ENCODE measurements at places on chromosomes 1 and 21. TPM values are rescaled to one million over a fixed set of nuclear protein-coding genes. Genes with fewer than 3 reads are reported as not detected.
A peak's percentile ranks its signal among the peaks of the same experiment; 100 is the strongest.

- no peaks in the 10 kb centered on the region for H3K36me3 ChIP-seq
- no peaks in the 10 kb centered on the region for H3K27me3 ChIP-seq
- H3K4me1 ChIP-seq, result peaks cover 16% of the 10 kb centered on the region
- no peak for DNase-seq
Observed at GRCh38 chr1:41975850-41976569, 57.3 kb upstream of the HIVEP3 start.

ADAMTS5 gene
- not detected for total RNA-seq

- no peak overlapping the region for H3K4me3 ChIP-seq
- no peak for DNase-seq
- H3K36me3 ChIP-seq, result no peaks in the 10 kb centered on the region
Observed at GRCh38 chr21:34336245-34336644, 27.6 kb upstream of the KCNE2 start.

- no peak overlapping the region for H3K27ac ChIP-seq
- no peaks in the 10 kb centered on the region for H3K27me3 ChIP-seq
- DNase-seq, result no peak
- no peak overlapping the region for H3K4me3 ChIP-seq
Observed at GRCh38 chr1:63533931-63534330, 10.6 kb downstream of the EFCAB7 start.

- no peaks in the 10 kb centered on the region for H3K36me3 ChIP-seq
- H3K27ac ChIP-seq, result no peak overlapping the region
- H3K4me3 ChIP-seq, result no peak overlapping the region
- H3K27me3 ChIP-seq, result no peaks in the 10 kb centered on the region
- no peaks in the 10 kb centered on the region for H3K4me1 ChIP-seq
Observed at GRCh38 chr21:41500931-41501381, 7.0 kb downstream of the TMPRSS2 start.

MANEAL gene
- total RNA-seq, result 31.6 TPM

DNA sequence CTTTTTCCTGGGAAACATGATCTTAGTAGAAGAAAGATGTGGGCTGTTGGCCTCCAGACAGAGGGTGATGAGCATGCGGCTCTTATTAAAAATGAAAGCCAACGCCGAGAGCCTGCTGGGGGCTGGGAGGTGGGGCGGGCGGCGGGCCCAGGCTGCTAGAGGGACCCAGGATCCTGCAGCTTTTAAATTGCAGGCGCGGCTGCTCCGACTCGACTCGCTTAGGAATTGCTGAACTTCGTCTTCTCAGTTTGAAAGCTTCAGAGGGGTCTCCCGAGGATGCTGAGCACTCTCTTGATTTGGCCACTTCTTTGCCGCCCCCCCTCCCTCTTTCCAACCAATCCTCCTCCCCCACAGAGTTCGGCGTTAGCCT is 1.2 kb downstream of the AGPAT3 start:
- no peaks in the 10 kb centered on the region for H3K27me3 ChIP-seq
- peak overlapping the region; percentile 97 for H3K4me3 ChIP-seq
- peaks cover 22% of the 10 kb centered on the region for H3K4me1 ChIP-seq

OR2L13 gene
- not detected for total RNA-seq

MAN1C1 gene
- not detected for total RNA-seq

DNA sequence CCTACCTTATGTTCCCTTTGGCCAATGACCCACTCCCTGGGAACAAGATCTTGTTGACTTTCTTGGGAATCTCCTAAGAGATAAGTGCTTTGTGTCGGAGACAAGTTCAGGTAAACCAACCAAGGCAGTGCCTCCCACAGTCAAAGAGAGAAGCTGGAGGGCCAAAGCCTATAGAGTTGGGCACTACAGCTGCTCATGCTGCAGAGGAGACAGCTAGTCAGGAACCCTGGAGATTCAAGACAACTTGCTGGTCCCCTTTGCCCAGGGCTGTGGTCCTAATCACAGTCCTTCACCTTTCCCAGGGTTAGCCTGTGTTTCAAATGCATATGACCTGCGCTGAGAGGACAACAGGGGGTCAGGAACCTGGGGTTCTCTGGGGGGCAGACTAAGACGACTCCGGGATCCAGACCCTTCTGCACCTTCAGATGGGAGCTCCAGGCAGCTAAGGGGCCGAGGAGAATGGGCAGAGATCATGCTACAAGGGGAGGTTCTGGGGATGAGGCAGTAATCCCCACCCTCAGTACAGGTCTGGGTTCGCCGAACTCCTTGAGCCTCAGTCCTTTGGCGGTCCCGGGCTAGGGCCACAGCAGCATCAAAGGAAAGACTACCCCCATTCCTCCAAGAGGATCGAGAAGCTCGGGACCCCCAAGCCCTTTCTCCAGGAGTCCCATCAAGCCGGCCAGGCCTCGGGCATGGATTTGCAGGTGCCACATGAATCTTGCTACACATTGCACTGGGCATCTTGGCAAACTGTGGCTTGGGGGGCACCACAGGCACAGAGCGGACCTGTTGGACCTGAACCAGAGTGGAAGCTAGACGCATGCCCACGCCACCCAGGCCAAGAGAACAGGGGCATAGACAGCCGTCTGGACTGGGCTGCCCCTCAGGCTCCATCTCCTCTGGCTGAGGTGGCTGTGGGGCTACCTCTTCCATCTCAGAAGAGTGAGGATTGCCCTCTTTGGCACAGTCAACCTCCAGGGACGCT is 2.0 kb upstream of the USF1 start:
- H3K4me3 ChIP-seq, result no peak overlapping the region
- H3K4me1 ChIP-seq, result peaks cover 37% of the 10 kb centered on the region
- H3K27me3 ChIP-seq, result no peaks in the 10 kb centered on the region
- H3K27ac ChIP-seq, result peak overlapping the region; percentile 96

GRCh38 chr21:28025111-28025510 is 967.6 kb downstream of the LTN1 start:
- no peaks in the 10 kb centered on the region for H3K27me3 ChIP-seq
- H3K4me1 ChIP-seq, result no peaks in the 10 kb centered on the region
- no peaks in the 10 kb centered on the region for H3K36me3 ChIP-seq
- no peak overlapping the region for H3K27ac ChIP-seq
- no peak for DNase-seq

INKA2 gene
- 1.1 TPM for total RNA-seq

DNA sequence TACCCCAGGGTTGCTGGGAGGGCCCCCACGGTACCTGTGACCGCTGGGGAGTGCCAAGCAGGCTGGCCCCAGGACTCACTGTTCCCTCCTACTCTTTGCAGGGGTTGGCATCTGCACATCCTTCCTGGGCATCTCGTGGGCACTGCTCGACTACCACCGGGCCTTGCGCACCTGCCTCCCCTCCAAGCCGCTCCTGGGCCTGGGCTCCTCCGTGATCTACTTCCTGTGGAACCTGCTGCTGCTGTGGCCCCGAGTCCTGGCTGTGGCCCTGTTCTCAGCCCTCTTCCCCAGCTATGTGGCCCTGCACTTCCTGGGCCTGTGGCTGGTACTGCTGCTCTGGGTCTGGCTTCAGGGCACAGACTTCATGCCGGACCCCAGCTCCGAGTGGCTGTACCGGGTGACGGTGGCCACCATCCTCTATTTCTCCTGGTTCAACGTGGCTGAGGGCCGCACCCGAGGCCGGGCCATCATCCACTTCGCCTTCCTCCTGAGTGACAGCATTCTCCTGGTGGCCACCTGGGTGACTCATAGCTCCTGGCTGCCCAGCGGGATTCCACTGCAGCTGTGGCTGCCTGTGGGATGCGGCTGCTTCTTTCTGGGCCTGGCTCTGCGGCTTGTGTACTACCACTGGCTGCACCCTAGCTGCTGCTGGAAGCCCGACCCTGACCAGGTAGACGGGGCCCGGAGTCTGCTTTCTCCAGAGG is 6.8 kb downstream of the XKR8 start:
- H3K36me3 ChIP-seq, result no peaks in the 10 kb centered on the region
- H3K27ac ChIP-seq, result no peak overlapping the region
- no peak overlapping the region for H3K4me3 ChIP-seq
- DNase-seq, result no peak
- peaks cover 6% of the 10 kb centered on the region for H3K4me1 ChIP-seq

- H3K27ac ChIP-seq, result no peak overlapping the region
- H3K4me1 ChIP-seq, result no peaks in the 10 kb centered on the region
- no peaks in the 10 kb centered on the region for H3K36me3 ChIP-seq
Observed at GRCh38 chr1:223738465-223739365, 26.4 kb downstream of the CAPN2 start.

GRCh38 chr1:4526747-4527146 is 127.7 kb upstream of the AJAP1 start:
- no peaks in the 10 kb centered on the region for H3K27me3 ChIP-seq
- no peak overlapping the region for H3K4me3 ChIP-seq
- no peak overlapping the region for H3K27ac ChIP-seq
- no peaks in the 10 kb centered on the region for H3K36me3 ChIP-seq
- H3K4me1 ChIP-seq, result no peaks in the 10 kb centered on the region

SCMH1 gene
- 83.6 TPM for total RNA-seq

DNA sequence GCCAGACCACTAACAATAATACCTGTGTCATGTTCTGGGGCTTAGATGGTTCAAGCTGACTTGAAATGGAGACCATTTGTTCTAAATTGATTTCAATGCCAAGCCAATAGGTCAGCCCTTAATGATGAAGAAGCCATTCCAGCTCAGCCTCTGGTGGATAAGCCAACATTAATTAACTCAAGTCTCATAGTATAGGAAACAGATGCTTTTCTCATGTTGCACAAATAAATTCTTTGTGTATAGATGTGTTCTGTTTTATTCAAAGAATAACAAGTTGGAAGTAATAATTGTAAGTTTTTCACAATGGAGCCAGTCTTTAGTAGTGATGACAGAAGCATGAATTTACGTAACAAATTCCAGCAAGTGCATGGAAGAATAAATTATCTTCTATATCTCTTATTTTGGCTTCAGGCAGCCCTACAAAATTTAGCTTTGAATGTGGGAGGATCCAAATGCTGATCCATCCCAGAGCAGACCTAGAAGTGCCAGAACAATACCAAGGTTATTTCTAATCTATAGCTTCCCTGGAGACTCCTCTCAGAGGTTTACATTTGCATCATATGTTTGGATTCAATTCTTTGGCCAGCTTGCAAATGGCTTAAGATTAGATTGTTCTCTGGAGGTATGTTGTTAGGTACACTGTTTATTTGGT is 42.2 kb upstream of the C1orf105 start:
- no peaks in the 10 kb centered on the region for H3K4me1 ChIP-seq
- no peak overlapping the region for H3K27ac ChIP-seq
- no peak for DNase-seq
- no peaks in the 10 kb centered on the region for H3K27me3 ChIP-seq

SLAMF6 gene
- 19.3 TPM for total RNA-seq

- DNase-seq, result no peak
- no peak overlapping the region for H3K27ac ChIP-seq
- H3K4me1 ChIP-seq, result no peaks in the 10 kb centered on the region
- H3K36me3 ChIP-seq, result peaks cover 72% of the 10 kb centered on the region
Observed at GRCh38 chr1:33014464-33015163, 22.1 kb downstream of the AK2 start.

GRCh38 chr1:108854221-108855019 is 2.5 kb downstream of the AKNAD1 start:
- no peaks in the 10 kb centered on the region for H3K27me3 ChIP-seq
- no peaks in the 10 kb centered on the region for H3K4me1 ChIP-seq
- no peak for DNase-seq
- H3K36me3 ChIP-seq, result no peaks in the 10 kb centered on the region

GRCh38 chr1:108852221-108852975 is 4.5 kb downstream of the AKNAD1 start:
- no peaks in the 10 kb centered on the region for H3K36me3 ChIP-seq
- H3K27ac ChIP-seq, result no peak overlapping the region
- H3K4me1 ChIP-seq, result no peaks in the 10 kb centered on the region
- H3K27me3 ChIP-seq, result no peaks in the 10 kb centered on the region
- no peak for DNase-seq
- no peak overlapping the region for H3K4me3 ChIP-seq

DNA sequence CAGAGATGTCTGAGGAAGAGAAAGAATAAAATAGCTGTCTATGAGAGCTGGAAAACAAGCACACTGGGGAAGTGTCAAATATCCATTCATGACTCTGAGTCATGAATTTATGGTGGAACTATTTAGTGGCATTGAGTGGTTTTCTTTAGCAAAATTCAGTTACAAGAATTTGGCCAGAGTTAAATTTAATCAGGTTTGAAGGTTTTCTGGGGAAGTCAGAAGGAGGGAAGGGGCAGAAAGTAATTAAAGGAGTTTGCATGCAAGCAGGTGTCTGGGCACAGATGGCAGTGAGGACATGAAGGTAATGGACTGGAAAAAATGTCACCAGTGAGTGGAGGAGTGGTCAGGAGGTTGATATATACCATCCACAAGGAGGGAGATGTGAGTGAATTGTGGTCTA is 121.9 kb upstream of the IVNS1ABP start:
- no peak for DNase-seq
- H3K27me3 ChIP-seq, result no peaks in the 10 kb centered on the region
- no peak overlapping the region for H3K27ac ChIP-seq
- no peaks in the 10 kb centered on the region for H3K36me3 ChIP-seq

DNA sequence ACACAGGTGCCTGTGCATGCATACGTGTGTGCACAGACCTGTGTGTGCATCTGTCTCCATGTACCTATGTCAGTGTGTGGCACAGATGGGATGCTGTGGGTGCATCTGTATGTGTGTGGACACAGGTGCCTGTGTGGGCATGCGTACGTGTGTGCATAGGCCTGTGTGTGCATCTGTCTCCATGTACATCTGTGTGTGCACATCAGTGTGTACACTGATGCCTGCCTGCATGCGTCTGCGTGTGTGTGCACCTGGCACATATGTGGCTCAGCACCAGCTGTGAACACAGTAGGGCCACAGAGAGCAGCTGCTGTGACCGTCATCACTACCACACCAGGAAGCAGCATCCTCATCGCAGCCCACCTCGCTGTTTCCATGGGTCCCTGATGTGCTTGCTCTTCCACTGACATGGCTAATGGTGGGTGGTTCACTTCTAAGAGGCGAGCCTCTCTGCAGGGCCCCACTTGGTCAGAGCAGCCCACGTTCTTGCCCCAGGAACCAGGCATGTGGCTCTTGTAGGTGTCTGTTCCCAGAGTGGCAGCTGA is 9.6 kb upstream of the SPATC1L start:
- H3K4me1 ChIP-seq, result no peaks in the 10 kb centered on the region
- no peak for DNase-seq
- no peak overlapping the region for H3K27ac ChIP-seq
- peaks cover 26% of the 10 kb centered on the region for H3K36me3 ChIP-seq
- H3K27me3 ChIP-seq, result no peaks in the 10 kb centered on the region

DNA sequence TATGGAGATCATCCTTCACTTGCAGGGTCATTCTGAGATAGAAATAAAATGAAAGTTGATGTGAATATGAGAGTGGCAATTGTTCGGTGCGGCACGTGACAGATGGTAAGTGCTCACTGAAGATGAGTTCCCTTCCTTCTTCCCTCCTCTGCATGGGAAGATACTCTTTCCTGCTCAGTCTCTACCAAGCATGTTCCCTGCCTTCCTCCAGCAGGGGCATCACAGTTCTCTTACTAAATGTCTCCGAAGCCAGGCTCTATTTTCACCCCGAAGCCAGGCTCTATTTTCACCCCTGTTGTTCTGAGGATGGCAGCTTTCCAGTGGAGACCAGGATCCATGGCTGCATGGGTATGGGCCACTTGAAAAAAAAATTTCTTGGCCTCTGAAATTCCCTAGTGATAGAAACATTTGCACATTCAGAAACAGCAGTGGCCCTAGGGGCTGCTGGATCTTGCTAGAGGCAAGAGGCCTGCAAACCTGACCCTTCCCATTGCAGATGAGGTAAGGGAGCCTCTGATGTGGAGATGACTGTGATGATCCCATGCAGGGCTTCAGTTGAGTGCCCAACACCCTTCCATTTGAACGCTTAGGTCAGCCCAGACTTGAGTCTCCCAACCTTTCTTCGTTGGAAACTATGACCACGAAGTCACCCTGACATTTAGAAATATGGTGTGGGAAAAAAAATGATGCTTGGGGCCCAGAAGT is 123.7 kb upstream of the HMGB4 start:
- no peaks in the 10 kb centered on the region for H3K27me3 ChIP-seq
- no peak for DNase-seq
- no peak overlapping the region for H3K27ac ChIP-seq
- no peaks in the 10 kb centered on the region for H3K4me1 ChIP-seq
- H3K36me3 ChIP-seq, result no peaks in the 10 kb centered on the region
